Head of caudate nucleus (tissue), 42 donors: ENCODE measurements at places on chromosomes 12 and 14.

GRCh38 chr14:23121361-23121771 lies 2.3 kb upstream of the CEBPE start:
- DNase-seq: no peak

DNA sequence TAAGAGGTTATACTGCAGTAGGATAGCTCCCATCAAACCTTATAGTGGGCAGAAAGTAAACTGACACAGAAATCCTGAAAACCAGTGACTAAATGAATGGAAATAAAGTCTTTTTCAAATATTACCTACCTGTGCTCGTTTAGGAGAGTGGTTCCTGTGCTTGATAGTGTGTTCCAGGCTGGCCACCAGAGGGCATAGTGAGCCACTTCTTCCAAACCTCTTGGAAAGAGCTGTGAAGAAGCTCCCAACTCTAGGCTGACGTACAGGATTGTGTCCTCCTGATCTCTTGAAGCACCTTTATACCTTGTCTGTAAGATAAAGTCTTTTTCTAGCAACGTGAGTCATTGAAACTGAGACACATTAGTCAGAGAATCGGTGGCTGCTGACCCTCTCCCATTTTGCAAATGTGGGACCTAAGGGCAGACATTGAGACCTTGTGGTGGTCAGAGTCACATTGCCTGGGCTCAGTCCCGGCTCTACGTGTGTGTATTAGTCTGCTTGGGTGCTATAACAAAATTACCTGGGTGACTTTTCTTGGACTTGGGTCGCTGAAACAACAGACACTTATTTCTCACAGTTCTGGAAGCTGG lies 17.6 kb downstream of the TDP1 start:
- DNase-seq: peak; percentile 84

GRCh38 chr12:69512820-69513219 lies 42.6 kb downstream of the FRS2 start:
- no peak for DNase-seq

GRCh38 chr12:53219956-53220693 lies 11.9 kb downstream of the RARG start:
- peak; percentile 89 for DNase-seq

DNA sequence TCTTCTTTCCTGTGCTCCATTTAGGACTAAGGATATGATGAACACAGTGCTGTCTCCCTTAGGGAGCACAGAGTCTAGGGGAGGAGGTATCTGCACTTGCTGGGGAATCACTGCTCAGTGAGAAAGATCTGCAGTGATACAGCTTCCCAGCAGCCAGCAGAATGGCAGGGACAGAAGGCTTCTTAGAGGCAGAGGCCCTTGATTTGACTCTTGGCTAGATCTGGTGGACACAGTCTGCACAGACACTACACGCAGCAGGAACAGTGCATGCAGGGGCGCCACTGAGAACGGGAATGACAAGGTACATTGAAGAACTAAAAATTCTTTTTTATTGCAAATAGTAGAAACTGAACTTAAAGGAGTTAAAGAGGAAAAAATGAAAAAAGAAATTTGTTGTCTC lies 51.6 kb downstream of the KCNA1 start:
- no peak for DNase-seq
